ENCODE measurements at places on chromosomes 2 and 18. TPM values are rescaled to one million over a fixed set of nuclear protein-coding genes. Genes with fewer than 3 reads are reported as not detected.

Gene CCDC141
- polyA plus RNA-seq = 7.9 TPM

Gene AGXT
- not detected for polyA plus RNA-seq

Gene DAPL1
- polyA plus RNA-seq = not detected

Gene HAAO
- not detected for polyA plus RNA-seq

Gene CAPN13
- polyA plus RNA-seq = not detected

Gene CYP26B1
- polyA plus RNA-seq = not detected

DNA sequence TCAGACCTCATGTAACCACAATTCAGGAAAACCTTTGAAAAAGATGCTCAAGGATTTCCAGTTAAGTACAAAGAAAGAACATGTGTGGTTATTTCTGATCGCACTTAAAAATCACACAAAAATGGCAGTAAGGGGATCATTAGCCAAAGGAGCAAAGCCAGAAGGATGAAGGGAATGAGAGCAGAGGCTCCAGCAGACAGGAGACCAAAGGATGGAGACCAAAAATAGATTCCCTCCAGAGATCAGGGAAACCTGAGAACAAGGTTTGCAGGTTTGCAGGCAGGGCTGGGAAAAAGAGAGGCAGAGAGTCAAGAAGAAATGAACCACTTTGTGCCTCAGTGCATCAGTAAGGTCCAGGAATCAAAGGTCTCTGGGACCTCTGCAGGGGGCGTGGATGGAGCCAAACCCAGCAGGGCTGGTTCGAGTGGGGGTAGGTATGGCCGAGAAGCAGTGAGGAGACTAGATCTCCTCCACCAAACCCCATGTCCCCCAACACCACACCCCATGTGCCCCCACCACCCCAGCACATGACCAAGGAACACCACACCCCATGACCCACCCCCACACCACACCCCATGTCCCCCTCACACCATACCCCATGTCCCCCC lies 98.5 kb upstream of the GPC1 start:
- no peak for DNase-seq

GRCh38 chr2:204170411-204170810 lies 233.8 kb downstream of the ICOS start:
- DNase-seq = no peak

GRCh38 chr2:38661306-38661705 lies 4.6 kb upstream of the GALM start:
- DNase-seq = no peak

DNA sequence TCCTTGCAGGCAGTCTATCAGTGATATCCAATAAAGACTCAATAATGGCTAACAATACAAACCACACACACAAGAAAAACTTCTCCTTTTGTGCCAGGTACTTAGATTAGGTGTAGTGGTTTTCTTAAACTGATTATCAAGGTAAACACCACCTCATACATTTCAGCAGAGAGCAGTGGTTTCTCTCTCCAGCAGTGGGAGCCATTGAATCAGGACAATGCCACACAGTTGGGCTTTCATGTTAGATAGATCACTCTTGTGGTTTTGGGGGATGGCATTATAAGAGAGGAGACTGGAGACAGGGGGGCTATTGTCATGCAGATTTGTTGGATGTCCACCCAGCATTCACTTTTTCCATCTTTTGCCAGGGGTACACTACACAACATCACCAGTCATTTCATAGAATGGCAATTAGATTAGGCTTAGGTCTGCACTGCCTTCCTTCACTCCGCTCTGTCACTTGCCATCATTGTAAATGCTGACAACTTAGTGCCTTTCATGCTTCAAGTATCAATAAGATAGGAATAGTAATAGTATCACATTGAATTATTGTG lies 13.6 kb upstream of the IRS1 start:
- DNase-seq = no peak

- DNase-seq = no peak
Observed at GRCh38 chr2:6545336-6545735, 320.4 kb downstream of the CMPK2 start.

GRCh38 chr2:197183355-197183754 lies 127.2 kb downstream of the ANKRD44 start:
- DNase-seq = no peak

DNA sequence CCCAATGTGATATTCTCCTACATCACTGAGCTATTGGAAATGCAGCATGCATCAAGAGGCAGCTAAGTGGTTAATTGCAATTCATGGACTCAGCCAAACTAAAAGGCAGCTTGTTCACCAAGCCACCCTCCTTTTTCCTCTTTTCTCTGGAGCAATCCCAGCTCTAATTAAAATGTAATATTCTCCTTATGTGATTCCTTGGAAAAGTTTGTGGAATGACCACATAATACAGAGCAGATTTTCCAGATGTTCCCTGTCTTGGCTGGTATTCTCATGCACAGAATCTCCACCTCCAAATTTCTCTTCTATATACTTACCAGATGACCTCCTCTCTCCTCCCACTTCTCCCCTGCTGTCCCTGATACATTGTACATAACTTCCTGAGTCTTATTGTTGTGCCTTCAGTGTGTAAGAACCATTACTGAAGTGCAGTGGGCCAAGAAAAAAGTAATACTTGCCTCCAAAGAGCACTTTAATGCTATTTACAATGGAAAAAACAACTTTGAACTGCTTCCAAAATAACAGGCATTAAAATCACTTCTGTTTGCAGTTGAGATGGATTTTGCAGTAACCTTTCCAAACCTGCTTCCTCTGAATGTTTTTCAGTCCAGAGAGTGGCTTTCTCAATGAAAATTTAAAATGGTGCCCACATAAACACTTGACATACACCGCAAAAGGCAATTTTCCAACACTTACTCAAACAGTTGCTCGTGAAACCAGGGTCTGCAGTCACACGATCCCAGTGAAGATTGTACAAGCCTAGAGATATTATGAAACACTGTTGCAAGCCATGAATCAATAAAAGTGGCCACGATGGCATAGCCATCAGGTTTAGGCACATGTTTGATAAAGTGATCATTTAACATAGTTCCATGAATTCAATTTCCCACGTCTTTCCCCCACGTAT lies 258.0 kb downstream of the MTX2 start:
- DNase-seq = no peak

DNA sequence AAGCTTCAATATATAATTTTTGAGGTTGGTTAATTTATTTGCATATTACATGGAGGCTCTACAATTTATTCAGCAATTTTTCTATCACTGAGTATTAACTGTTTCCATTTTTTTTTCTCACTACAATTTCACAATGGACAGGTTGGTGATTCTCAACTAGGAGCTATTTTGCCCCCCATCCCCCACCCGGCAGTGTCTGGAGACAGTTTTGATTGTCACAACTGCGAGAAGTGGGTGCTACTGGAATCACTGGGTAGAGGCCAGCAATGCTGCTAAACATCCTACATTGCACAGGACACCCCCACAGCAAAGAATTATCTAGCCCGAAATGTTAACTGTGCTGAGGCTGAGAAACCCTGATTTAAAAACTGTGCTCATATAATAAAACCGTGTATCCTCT lies 82.6 kb downstream of the CCDC93 start:
- DNase-seq = no peak

- DNase-seq = no peak
Observed at GRCh38 chr2:109182426-109182825, 53.4 kb downstream of the SH3RF3 start.

- DNase-seq = no peak
Observed at GRCh38 chr2:200307724-200308545, 1.4 kb downstream of the SPATS2L start.

DNA sequence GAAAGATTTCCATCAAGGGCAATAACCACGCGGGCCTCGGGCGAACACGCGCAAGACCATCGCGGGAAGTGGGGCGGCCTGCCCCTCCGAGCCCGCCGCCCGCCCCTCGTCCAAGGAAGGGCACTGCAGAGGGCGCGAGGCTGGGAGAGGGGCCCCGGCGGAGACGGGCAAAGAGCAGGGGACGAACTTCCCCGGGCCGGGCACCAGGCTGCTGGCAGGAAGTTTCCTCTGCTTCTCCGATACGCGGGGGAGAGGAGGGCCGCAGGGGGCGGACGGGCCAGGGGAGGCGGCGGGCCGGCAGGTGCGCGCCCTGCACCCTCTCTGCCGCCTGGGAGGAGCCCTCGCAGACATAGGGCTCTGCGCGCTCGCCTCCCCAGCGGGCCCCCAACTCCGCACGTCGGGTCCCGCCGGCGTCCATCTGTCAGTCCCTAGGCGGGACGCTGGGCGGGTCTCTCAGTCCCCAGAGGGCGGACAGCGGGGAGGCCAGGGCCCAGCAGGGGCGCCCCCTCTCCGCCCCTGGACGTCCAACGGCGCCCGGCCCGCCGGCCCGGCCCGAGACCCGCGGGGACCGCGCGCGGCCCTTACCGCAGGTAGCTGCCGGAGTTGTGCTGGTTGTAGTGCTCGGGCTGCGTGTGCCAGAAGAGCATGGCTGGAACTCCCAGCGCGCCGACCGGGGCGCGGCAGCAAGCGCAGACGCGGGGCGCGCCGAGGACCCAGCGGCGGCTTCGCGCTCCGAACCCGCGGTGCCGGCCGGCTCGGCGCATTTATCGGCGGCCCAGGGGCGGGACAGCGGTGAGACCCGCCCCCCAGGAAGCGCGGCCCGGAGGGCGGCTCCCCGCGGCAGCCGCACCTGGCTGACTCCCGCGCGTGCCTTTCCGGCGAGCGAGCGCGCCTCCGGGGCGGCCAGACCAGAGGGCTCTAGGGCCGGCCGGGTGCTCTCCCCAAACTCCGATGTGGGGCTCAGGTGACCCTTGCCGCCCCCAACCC lies at the start of gene TFCP2L1:
TSS of gene TFCP2L1 (minus strand) at position 740 of the 987 bp plus-strand sequence. CDS start at position 647, 93 bp downstream.
- no peak for DNase-seq

DNA sequence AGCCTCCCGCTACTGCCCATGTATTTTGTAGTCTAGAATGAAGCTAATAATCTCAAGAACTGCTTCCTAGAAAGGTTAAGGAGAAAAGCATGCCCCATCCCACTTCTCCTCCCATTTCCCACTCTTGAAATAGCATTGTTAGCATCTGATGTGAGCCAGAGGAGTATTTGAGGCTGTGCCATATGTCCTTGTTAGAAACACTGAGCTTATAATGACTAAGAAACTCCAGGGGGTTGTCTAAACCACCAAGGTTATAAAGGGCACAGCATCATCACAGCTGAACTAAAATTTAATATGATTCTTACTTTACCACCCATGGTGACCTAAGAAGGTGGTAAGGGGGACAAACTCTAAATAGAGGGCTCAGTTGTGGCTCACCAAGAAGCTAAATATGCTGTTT lies 16.6 kb downstream of the TSPYL6 start:
- no peak for DNase-seq

- DNase-seq = no peak
Observed at GRCh38 chr2:28004086-28004485, 113.6 kb downstream of the BABAM2 start.

GRCh38 chr2:111967018-111967417 lies 68.6 kb downstream of the MERTK start:
- no peak for DNase-seq

DNA sequence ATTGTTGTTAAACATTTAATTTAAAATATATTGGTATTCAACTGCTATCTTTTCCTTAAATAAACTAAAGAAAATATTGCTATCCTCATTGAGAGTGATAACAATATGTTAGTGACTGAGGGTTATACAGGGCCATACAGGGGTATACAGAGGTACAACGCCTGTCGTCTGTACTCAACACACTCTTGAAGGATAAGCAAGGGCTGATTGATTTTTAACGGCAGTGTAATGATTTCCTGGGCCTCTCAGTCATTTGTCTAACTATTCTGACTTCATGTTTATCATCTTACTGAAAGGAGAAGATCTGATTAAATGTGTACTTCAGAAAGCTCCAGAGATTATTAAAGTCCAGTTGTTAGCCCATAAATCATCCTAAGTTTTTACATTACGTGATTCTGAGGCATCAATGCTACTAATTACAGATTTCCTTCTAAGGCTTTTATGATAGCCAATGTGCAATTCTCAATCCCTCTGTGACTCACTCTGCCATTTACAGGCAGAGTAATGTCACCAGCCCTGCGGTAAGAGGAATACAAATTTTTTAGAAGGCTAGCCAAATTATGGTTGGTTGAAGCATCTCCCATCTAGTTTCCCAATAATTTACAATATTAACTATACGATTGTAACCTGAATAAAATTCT lies 893.0 kb upstream of the CHAC2 start:
- DNase-seq = no peak

DNA sequence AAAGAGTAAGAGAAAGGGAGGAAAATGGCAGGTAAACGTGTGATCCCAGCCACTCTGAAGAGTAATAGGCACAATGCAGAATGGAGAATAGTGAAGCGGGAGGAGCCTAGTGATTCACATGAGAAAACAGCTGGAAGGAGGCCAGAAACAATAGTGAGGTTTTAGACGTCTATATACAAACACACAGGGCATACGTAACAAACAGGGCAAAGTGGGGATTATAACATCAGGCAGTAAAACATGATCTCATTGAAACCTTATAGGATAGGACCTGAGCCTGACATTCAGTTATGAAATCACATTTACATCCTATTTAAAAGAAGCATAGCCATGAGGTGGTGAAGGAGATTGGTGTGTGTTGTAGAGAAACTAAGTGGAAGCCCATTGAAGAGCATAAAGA lies 33.0 kb upstream of the GATA6 start:
- DNase-seq = no peak

Measured in naive B cell (primary cell).